Activated B cell treated with CpG ODN at 0.5 μM for 24 hours (primary cell): ENCODE measurements at places on chromosomes 13 and 19. TPM values are rescaled to one million over a fixed set of nuclear protein-coding genes. Genes with fewer than 3 reads are reported as not detected.

RUBCNL gene
- total RNA-seq: 133 and 168 TPM in 2 replicates

POU4F1 gene
- 0.04 and 0.07 TPM in 2 replicates for total RNA-seq

DNA sequence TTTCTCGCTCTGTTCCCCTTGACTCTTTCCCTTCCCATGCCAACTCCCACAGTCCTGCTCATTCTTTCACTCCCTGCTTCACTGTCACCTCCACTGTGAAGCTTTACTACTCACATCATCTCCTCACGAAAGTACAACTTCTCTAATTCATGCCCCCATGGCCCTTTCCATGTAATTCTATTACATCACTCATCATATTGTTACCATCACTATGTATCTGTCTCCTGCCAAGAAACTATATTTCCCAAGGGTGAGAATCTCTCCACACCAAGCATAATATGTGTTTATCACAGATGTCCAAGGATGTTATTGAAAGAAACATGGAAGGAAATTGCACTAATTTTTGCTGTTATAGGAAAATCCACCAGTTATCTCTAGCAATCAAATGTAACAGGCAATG, 37.2 kb upstream of the LRCH1 start:
- H3K4me1 ChIP-seq: no peaks in the 10 kb centered on the region
- no peak for DNase-seq
- no peak overlapping the region for H3K27ac ChIP-seq
- peaks cover 7% of the 10 kb centered on the region for H3K27me3 ChIP-seq

GRCh38 chr13:83819611-83820010, 62.7 kb downstream of the SLITRK1 start:
- no peak overlapping the region for H3K4me3 ChIP-seq
- no peaks in the 10 kb centered on the region for H3K4me1 ChIP-seq
- DNase-seq: no peak
- H3K27me3 ChIP-seq: no peaks in the 10 kb centered on the region
- no peak overlapping the region for H3K27ac ChIP-seq

- no peaks in the 10 kb centered on the region for H3K36me3 ChIP-seq
- peaks cover 14% of the 10 kb centered on the region for H3K4me1 ChIP-seq
- DNase-seq: no peak
- H3K4me3 ChIP-seq: no peak overlapping the region
- H3K27me3 ChIP-seq: peaks cover 7% of the 10 kb centered on the region
Measured at GRCh38 chr19:40639638-40639982, 38.4 kb downstream of the LTBP4 start.
